Uterine smooth muscle cell (primary cell): ENCODE measurements at places on chromosomes 11 and 22. TPM values are rescaled to one million over a fixed set of nuclear protein-coding genes. Genes with fewer than 3 reads are reported as not detected.

Gene GLYAT
- total RNA-seq: not detected in 2 replicates

Gene NEFH
- 0.37 and 0.44 TPM in 2 replicates for total RNA-seq

Gene LINC01488
- not detected in 2 replicates for total RNA-seq

Gene ZNF214
- total RNA-seq: 5.6 and 7.0 TPM in 2 replicates

Gene EXPH5
- 0.11 and 1.1 TPM in 2 replicates for total RNA-seq

Gene ABCG4
- total RNA-seq: under 0.01 and 0.12 TPM in 2 replicates

Gene MMP3
- 54.4 and 65.3 TPM in 2 replicates for total RNA-seq
